ENCODE measurements at places on chromosomes 6 and 20.

DNA sequence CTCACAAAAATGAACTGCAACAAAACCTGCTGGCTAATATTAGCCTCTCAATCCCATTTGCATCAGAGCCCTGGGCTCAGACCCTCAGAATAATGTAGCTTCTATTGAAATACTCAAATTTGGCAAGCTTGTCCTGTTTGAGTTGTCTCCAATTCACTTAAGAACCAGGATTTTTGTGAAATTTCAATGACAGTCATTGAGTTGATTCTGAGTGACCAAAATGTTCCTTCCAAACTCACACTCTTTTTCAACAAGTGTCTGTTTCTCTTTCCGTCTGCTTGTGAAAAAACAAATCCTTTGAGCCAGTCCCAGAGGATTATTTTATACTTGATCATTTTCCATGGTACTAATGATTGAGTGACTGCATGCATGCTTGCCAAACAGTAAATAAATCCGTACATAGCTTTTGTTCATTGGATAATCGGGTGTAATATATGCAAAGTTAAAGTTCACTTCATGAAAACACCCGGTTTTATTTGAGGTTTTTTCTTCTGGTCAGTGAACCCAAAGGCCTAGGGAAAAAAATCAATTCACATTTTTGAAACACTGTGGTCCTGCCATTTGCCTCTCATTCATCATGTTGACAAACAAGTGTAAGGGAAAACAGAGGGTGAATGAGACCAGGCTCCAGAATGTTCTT lies 16.4 kb upstream of the SLC22A2 start:
- no peak for DNase-seq

GRCh38 chr6:140397106-140397505 lies 1022.7 kb upstream of the CITED2 start:
- DNase-seq, result no peak

- no peak for DNase-seq
Observed at GRCh38 chr6:63571361-63572043, 778 bp upstream of the LOC128125822 start.

GRCh38 chr20:9422321-9423057 lies 91.9 kb upstream of the LAMP5 start:
- DNase-seq, result no peak

GRCh38 chr20:40189621-40190020 lies 499.4 kb downstream of the MAFB start:
- DNase-seq, result no peak

DNA sequence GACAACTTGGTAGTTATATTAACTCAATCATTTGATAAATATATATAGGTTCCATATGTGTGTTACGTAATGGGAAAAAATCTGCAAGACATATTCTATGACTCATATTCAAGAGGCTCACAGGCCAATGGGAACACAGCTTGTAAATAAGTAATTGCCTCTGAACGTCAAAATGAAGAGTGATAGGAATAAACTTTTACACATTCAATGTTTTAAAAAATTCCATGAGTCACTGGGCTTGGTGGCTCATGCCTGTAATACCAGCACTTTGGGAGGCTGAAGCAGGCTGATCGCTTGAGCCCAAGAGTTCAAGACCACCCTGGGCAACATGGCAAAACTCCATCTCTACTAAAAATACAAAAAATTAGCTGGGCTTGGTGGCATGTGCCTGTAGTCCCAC lies 209.4 kb upstream of the MCHR2 start:
- no peak for DNase-seq

GRCh38 chr20:24108581-24108980 lies 120.0 kb upstream of the GGTLC1 start:
- no peak for DNase-seq

GRCh38 chr6:63882208-63882607 lies 246.6 kb downstream of the PHF3 start:
- no peak for DNase-seq

DNA sequence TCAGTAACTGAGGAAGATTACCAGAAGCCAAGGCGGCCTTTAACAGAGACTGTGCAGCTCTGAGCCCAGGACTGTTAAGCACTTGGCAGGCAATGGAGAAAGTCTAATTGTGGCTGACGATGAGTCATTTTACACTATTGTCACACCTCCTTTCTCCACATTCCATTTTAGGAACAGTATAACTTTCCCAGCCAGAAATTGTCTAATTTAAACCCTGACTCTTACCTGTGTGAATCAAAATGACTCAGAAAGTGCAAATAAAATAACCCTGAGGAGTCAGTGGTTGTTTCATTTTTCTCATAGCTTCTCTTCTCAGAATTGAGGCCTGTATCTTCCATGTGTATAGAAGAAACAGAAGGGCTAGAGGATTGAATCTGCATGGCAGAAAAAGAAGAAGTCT lies 40.0 kb upstream of the OPN5 start:
- DNase-seq, result no peak

- no peak for DNase-seq
Observed at GRCh38 chr6:149055195-149055899, 262.2 kb upstream of the TAB2 start.

GRCh38 chr20:19947611-19948264 lies 69.4 kb upstream of the NAA20 start:
- no peak for DNase-seq

- no peak for DNase-seq
Observed at GRCh38 chr20:56422076-56422823, 10.2 kb downstream of the CASS4 start.

DNA sequence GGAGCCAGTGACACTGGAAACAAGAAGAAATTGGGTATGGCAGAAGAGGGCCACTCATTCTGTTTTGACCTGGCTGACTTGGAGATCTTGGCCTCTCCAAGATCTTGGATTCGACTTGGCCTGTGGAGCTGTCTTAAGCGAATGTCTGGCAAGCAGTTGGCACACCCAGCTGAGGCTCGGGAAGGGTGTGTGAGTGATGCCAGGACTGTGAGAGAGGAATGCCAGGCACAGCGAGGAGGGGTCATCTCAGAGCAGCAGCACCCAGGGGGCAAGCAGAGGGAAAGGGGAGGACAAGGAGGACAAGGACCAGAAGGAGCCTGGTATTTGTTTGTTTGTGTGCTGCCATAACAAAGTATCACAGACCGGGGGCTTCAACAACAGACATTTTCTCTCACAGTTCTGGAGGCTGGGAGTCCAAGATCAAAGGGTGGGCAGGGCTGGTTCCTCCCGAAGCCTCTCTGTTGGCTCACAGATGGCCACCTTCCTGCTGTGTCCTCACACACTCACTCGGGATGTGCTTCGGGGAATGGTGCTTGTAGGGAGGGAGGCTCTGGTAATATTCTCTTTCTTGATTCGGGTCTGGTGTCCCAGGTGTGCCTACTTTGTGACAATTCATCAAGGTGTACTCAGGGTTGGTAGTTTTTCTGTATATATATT lies 33.0 kb downstream of the RPP40 start:
- no peak for DNase-seq

GRCh38 chr6:69378326-69378725 lies 418.5 kb downstream of the LMBRD1 start:
- no peak for DNase-seq

GRCh38 chr6:63689421-63689820 lies 53.8 kb downstream of the PHF3 start:
- no peak for DNase-seq

GRCh38 chr6:105688573-105688972 lies 285.7 kb upstream of the PREP start:
- no peak for DNase-seq

GRCh38 chr20:14609328-14610221 lies 272.2 kb upstream of the FLRT3 start:
- no peak for DNase-seq

- no peak for DNase-seq
Observed at GRCh38 chr6:127457456-127458064, 1.6 kb downstream of the KIAA0408 start.

DNA sequence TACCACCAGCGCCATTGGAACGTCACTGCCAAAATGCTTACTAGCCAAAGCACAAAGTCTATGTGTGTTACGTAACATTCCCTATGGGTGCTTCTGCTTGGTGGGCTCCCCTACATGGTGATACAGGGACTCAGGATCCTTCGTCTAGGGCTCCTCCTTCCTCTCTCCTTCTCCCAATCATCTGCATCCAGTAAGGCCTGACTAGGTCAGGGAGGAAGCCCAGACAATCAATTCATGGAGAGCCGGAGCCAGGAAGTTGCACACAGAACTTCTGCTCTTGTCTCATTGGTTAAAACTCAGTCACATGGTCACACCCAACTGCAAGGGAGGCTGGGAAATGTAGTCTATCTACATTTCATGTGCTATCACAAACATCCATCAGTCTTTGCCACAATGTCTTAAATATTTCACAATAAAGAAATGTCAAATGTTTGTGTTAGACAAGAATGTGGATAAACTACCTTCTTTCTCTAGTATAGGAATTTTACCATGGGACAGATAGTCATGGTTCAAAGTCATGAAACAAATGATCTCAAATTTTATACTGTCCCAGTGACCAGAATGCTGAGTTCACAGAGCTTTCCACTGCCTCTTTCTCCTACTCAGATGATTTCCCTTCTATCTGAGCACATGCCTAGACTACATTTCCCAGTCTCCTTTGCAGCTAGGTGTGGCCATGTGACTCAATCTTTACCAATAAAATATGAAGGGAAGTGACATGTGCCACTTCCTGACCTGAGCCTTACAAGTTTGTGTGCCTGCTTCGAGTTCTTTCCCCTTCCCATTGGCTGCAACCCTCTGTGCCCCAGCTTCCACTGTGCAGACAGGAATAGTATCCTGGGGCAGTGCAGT lies 9.3 kb upstream of the KCNK15 start:
- DNase-seq, result no peak

DNA sequence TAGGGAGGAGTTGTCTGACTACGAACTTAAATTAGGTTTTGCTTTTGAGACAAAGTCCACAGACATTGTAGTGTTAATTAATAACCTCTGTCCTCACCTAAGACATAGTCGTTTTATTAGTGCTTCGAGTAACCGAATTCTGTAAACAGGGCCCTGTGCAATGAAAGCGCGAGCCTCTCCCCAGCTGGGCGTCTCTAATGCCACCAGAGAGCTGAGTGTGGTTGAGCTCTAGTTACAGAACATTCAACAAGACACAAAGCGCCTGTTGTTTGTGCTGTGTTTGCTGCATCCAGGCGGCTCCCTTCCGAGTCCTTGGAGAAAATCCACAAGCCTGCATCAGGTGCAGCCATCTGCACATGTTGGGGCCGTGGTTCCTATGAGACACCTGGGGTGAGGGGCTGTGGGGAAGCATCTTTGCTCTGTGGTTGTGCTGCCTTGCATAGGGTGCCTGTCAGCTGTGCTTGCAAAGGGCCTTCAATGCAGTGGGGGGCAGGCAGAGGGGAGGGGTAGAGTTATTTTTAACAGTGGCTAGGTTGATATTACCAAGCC lies 63.9 kb downstream of the CD164 start:
- no peak for DNase-seq

- DNase-seq, result no peak
Observed at GRCh38 chr20:5773589-5773988, 23.4 kb downstream of the SHLD1 start.

DNA sequence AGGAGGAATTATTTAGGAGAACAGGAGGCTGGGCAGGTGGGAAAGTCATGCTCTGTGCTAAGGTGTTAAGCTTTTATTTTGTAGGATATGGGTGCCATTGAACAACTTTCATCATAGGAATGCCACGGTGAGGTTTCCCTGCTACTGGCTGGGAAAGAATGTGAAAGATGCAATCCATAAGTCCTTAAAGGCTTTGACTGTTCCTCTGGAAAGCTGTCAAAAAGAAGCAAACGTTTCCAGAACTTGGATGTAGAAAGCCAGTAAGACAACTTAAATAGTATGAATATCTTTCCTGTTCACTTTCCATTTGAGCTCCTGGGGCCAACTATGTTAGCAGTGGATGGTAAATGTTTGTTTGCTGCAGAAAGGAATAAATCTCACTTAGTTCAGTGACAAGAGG lies 574.4 kb downstream of the RNF144B start:
- DNase-seq, result no peak

DNA sequence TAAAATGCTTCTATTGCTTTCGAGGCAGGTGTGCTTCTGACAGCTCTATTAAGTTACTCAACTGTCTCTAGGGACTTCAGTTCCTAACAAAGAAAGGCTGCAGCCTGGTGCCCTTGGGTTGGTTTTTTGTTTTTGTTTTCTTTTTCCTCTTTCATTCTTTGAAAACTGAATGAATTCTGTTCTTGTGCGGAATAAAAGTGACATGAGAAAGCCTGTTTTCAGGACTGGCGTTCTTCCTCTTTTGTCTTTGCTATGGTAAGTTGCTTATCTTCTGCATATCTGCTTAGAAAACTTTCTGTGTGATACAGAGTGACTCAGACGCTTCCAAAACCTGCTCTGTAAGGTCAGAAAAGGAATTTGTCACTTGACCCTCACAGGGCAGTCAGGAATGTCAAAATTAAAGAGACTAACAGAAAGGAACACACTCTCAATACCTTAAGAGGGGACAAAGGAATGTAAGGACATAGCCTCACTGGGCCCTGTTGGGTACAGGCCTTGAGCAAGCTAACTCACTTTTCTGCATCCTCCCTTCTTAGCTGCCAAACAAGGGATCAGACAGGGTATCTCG lies 56.2 kb upstream of the NHSL1 start:
- DNase-seq, result no peak

GRCh38 chr6:127342296-127342945 lies 988 bp downstream of the ECHDC1 start:
- DNase-seq, result no peak

DNA sequence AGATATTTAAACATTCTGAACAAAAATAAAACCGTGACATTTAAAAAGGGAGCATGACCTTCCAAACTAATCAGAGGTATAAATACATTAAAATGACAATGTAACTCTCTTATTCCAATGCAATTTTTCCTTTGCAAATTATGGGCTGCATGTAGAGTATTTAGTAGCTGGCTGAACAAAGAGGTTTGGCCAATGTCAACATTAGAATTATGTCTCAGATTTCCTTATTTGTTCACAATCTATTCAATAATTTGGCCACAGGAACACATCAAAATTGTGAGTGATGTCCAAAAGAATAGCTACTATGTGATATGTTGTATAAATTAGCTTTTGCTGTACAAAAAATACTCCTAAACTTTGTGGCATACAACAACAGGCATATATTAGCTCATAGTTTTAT lies 580.0 kb upstream of the MARCKS start:
- DNase-seq, result no peak

DNA sequence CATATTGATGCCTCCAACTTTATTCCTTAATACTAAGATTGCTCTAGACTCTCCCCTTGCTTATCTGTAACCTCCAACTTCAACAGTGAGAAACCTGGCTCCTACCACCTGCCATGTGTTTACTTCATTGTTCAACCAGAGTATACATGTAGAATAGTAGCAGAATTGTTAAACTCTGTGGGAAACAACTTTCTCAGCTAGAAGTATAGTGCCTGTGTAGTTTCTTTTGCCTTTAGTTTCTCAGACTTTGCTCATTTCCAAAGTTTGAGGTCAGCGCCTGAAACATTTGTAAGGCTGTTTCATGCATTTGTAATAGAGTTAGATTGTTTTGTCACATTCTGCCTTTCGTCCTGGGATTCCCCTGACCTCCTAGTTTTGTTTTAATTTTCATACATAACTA lies 34.9 kb upstream of the HECA start:
- DNase-seq, result no peak

DNA sequence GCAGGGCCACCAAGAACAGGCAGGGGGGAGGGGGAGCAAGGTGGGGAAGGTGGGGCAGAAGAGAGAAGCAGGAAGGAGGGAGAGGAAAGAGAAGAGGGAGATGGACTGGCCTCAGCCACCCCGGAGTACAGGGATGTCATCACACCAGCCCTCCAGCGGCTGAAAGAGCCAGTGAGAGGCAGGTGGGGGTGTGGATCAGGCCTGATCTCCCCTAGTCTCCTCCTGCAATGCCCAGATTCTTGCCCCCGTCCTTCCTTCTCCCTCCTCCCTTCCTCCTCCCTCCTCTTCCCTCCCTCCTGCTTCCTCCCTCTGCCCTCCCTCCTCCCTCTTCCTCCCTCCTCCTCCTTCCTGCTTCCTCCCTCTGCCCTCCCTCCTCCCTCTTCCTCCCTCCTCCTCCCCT lies 61.5 kb downstream of the YTHDF1 start:
- DNase-seq, result no peak

Measured in T-cell (primary cell).